ENCODE measurements at places on chromosomes 2 and 18.

- no peak for DNase-seq
Measured at GRCh38 chr2:207748993-207749392, 20.7 kb downstream of the FZD5 start.

DNA sequence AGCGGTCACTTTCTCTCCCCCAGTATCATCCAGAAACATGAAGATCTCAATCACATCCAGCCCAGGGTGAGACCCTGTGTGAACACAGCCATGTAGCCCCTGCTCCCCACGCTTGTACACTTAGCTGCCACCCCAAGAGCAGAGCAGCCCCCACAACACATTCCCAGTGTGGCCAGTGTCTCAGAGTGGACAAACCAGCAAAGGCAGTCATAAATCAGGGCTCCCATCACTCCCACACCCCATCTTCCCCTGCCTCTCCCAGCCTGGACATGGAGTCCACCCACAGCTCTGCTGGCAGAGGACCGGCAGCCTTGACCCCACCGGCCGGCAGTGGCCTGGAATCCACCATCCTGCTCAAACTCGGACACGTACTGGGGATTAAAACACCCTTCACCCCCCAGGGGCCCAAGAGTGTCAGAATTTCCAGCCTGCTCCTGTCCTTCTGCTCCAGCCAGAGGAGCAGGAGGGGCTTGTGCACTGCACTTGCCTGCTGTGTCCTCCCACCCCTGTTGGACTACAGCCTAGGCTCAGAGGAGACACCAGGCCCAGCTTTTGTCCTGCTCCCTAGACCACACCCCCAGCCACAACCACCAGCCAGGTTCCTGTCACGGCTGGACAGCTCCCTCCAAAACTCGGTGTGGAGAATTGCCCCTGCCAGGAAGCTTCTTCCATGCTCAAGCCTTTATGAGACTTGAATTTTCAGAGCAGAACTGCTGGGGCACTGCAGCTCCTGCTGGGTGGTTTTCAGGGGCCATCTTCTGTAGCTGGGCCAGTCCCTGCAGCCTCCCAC, 206.1 kb downstream of the SMAD2 start:
- DNase-seq = no peak

- no peak for DNase-seq
Measured at GRCh38 chr2:46311651-46312223, 14.5 kb downstream of the EPAS1 start.

DNA sequence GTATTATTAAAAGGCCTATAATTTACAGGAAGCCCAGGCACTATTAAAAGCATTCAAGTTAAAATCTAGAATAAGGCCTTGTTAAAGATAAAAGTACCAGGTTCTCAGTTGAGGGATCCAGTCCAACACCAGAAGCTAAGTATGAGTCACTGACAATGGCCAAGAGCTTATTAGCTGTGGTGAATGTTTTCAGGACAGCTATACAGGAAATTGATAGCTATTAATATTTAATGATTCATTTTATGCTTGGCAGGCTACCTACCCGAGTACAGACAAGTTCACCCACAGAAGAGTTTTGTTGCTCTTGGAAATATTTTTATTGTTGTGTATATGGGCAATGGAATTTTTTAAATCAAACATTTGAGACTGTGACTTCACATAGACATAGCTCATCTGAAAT, 729.6 kb upstream of the ZNF804A start:
- no peak for DNase-seq

GRCh38 chr2:118848381-118849225, 1.2 kb upstream of the EN1 start:
- no peak for DNase-seq

DNA sequence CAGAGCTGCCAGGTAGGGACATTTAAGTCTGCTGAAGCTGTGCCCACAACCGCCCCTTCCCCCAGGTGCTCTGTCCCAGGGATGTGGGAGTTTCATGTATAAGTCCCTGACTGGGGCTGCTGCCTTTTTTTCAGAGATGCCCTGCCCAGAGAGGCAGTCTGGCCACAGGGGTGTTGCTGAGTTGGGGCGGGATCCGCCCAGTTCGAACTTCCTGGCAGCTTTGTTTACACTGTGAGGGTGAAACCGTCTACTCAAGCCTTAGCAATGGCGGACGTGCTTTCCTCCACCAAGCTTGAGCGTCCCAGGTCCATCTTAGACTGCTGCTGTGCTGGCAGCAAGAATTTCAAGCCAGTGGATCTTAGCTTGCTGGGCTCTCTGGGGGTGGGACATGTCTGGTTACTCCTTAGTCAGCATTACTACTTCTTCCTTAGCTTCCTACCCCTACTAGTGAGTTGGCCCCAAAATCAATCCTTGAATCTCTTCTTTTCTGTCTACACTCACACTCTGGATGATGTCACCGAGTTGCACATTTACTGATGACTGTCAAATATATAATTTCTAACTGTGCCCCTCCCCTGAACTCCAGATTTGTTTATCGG, 31.8 kb upstream of the FSHR start:
- DNase-seq = no peak

DNA sequence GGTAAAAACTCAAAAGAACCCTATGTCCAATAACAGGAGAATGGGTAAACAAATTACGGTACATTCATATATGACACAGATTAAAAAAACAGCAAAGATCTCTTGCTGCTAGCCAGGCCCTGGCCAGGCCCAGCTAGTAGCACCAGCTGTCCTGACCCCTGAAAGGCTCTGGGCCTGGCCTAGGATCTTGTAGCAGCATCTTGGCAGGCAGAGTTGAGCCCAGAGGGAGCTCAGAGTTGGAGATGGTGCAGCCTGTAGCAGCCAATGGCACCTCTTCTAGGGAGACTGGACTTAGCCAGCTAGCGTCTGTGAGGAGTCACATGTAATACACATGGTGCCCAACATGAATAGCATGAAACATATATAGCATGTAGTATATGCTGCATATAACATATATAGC, 69.1 kb downstream of the HS6ST1 start:
- DNase-seq = no peak

DNA sequence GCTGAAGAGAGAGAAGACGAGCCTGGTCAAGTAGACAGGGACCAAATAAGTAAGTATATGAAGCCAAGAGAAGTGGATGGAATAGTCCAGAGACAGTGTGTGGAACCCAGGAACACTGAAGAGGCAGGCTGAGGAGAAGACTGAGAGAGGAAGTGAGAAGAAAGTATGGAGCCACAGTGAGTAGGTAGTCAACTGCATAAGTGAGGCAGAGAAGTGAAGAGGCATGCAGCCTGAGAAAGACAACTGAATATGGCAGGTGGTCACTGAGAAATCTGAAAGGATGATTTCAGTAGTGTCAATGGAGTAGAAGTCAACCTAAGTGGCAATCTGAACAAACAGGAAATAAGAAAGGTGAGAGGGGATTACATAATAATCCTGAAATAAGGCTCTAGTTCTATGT, 55.4 kb downstream of the CWC22 start:
- no peak for DNase-seq

GRCh38 chr2:3958969-3959368, 255.6 kb downstream of the DCDC2C start:
- DNase-seq = no peak

- DNase-seq = no peak
Measured at GRCh38 chr2:157627594-157628476, 829 bp downstream of the ACVR1C start.

GRCh38 chr2:45809205-45809604, 157.7 kb downstream of the PRKCE start:
- DNase-seq = no peak

- DNase-seq = no peak
Measured at GRCh38 chr18:67553437-67553836, 36.9 kb upstream of the DSEL start.

- DNase-seq = no peak
Measured at GRCh38 chr18:48544661-48545415, 6.0 kb downstream of the CTIF start.

GRCh38 chr2:151619337-151619989, 114.8 kb downstream of the NEB start:
- DNase-seq = no peak

DNA sequence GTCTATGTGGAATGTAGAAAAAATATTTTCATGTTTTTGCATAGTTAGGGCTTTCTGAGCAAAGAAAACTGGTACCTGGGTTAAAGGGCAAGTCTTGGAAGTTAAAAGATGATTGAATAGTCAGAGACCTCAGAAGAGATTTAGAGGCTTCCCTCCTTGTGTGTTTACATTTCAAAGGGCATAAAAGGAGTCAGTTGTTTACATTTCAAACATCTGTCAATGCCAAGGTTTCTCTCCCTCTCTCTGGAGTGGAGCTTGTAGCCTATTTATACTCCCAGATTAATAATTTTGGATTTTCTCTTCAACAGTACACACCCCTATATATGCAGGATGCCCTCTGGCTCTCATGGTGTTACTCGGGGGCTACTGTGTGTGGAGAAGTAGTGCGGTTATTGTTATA, 8.6 kb downstream of the M1AP start:
- no peak for DNase-seq

GRCh38 chr2:176106581-176107539, at the start of gene HOXD11:
Gene HOXD11 (plus strand): TSS chr2:176107280. CDS start chr2:176107356, 76 bp downstream.
- no peak for DNase-seq

GRCh38 chr2:225668606-225669266, 269.2 kb downstream of the NYAP2 start:
- DNase-seq = no peak

- no peak for DNase-seq
Measured at GRCh38 chr2:142190805-142191204, 60.0 kb upstream of the LRP1B start.

DNA sequence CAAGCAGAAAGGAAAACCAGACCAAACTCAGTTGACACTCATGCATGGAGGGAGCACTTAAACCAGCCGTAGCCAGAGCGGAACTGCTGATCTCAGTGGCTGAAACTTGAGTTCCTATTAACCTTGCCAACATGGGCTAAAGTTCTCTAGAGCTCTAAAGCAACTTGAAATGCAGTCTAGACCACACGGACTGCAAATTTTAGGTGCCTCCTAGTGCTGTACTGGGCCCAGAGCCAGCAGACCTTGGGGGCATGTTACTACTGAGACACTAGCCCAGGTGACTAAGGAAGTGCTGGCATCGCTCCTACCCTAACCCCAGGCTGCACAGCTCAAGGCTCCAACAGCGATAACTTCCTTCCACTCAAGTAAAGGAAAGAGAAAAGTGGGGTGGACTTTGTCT, 236.5 kb downstream of the AKAIN1 start:
- DNase-seq = no peak

- DNase-seq = no peak
Measured at GRCh38 chr2:79452651-79453050, 60.2 kb upstream of the CTNNA2 start.

DNA sequence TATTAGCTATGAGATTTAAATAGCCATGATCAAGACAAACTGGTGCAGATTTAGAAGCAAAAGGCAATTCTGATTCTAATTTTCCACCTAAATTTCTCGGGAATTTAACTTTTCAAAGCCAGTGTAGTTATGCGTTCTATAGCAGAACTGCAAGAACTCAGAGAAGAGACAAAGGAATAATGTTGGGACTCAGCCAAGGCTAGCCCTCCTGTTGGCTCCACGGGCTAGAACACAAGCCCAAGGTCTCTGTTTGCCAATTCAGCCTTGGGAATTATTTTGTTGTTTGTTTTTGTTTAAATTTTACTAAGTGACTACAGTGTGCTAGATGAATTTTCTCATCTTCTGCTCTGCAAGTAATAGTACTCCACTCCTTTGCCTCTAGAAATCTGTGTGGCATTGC, 121.2 kb downstream of the CACNB4 start:
- DNase-seq = no peak

DNA sequence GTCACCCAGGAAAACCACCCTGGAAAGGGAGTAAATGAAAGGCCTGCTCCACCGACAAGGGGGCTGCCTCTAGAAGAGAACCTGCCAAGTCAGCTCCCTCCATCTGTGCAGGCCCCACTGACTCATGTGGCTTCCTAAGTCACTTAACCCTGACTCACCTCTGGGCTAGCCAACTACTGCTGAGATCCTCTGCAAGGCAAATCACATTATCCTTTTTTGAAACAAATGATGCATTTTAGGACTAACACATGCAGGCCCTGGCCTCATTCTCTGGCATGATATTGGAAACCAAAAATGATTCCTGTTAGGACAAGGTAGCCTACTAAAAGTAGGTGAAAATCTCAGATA, 474.6 kb downstream of the EPHA4 start:
- DNase-seq = no peak

- DNase-seq = no peak
Measured at GRCh38 chr2:185782223-185782769, 43.7 kb downstream of the FSIP2 start.

DNA sequence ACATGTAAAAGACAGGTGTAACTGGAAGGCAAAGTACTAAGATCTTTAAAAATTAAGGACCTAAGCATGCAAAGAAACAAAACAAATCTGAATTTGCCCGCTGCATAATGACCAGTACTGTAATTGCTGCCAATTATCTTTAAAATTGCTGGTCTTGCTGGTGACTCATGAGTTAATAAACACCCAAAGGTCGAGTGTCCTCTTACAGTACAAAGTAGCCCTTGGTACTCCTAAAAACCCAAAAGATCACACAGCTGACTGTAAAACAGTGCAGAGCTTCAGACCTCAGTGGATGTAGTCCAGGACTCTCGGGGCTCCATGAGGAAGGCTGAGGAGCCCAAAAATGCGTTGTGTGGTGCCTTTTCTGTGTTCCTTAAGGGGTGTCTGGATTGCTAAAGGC, 308.7 kb downstream of the CNTNAP5 start:
- no peak for DNase-seq

DNA sequence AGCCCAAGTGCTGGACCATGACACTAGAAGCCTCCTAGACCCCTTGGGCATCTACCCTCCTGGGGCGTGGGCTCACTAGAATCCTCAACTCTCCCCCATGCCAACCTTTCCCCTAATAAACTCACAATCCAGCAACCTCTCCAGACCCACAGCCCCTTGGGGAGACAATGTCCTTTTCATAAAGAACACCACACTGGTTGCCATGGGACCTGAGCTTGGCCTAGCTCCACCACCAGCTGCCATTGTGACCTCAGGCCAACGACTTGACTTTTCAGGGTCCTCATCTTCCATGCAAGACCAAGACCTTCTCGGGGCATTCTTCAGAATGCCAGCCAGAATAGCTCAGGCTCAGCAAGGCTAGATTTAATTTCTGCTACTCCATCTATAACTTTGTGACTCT, 128.1 kb upstream of the NPAS2 start:
- no peak for DNase-seq

- no peak for DNase-seq
Measured at GRCh38 chr2:238921681-238922319, 73.9 kb downstream of the TWIST2 start.

DNA sequence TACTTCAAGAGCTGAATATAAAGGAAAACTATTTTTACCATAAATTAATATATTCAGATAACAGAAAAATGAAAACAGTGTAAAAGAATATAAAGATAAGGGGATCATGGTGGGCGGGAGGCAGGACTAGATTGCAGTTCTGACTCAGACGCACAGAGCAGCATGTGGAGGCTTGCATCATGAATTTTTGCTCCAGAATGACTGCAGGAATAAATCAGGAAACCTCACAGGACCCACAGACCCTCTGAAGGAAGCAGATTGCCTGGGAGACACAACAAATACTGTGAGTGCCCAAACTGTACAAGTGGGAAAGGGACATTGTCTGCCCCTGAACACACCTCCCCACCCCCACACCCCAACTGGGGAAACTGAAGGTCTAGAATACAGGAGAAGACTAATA, 19.2 kb upstream of the SIGLEC15 start:
- no peak for DNase-seq

All from stimulated activated CD4-positive, alpha-beta T cell treated with anti-CD3 and anti-CD28 coated beads, TNF-alpha, amount 100 ng/mL, for 1 hour (primary cell).